ENCODE measurements at places on chromosomes 1 and 21.
A peak's percentile ranks its signal among the peaks of the same experiment; 100 is the strongest.

DNA sequence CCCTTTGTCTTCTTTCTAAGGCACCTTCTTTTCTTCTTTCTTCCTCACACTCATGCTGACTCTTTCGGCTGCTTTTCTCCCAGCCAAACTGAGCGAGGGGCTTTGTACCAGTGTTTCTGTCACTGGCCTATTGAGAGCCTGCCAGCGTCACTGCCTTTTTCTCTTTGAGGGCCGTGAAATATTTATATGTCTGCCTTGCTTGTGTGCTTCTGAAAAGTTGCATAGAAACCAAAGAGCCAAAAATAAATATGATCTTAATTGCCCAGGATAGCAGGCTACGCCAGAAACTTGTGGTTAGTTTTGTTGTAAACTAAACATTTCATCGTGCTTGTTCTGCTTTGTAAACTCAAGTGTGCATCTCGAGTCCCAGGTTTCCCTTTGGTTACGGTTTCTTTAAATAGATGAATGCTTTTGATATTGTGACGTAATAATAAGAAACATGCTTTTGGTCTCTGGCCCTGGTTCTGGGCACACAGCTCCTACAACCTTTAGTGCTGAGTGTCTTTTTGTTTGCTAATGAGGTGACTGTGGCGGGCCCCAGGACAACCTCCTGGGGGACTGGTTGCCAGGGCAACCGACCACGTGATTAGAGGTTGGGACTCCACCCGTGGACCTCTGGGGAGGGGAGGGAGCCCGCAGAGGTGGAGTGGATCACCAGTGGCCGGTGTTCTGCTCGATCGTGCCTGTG is 10.8 kb downstream of the SLC37A1 start:
- DNase-seq = peak; percentile 74

DNA sequence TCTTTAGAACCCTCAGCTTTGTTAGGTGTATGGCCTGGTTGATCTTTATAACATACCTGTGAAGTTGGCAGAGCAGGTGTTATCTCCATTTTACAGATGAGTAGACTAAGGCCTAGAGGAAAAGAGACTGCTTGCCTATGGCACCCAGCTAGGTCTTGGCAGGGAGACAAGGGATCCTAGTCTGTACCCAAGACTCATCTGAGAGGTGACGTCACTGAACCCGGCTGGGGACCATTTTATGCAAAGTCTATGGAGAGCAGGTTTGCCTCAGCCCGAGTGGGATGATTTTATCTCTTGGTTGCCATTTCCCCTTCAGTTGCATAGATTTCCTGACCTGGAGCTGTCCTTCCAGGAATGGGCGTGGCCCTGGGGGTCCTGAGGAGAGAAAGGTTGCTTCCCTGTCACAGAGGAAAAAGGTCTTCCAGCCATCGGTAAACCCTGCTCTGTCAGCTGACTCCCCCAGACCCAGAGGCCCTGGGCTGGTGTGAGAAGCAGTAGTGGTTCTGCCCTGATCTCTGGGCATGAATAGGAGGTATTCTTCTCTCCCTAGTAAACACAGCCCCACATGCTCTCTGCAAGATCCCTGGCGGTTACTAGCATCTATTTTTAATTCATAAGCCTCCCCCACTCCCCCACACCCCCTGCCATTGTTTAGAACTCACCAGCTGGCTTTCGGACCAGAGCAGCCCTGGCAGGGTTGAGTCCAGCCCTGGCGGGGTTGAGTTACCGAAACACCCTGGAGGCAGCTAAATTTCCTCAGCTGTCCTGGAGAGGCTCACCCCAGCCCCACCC is 19.6 kb downstream of the TMCC2 start:
- DNase-seq = no peak

- no peak for DNase-seq
Measured at GRCh38 chr1:180155182-180155682, 563 bp downstream of the QSOX1 start.

DNA sequence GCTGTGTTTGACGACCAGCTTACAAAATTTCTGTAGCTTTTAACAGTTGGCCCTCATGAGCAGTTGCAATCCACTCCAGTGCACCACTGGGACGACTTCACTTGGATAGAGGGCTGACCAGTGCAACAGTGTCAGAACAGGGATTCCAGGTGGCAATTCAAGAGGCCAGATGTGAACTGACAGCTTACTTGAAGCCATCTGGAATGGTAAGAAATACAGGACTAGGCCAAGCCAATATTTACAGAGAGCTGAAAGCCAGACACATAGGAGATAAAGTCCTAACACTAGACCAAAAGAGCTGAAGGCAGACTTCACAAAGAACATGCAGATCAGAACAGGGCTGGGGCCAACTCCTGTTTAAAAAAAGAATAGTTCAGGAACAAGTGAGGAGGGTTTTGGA is 93.5 kb upstream of the NFIA start:
- DNase-seq = no peak

GRCh38 chr1:112761714-112762480 is 46.8 kb upstream of the PPM1J start:
- no peak for DNase-seq

DNA sequence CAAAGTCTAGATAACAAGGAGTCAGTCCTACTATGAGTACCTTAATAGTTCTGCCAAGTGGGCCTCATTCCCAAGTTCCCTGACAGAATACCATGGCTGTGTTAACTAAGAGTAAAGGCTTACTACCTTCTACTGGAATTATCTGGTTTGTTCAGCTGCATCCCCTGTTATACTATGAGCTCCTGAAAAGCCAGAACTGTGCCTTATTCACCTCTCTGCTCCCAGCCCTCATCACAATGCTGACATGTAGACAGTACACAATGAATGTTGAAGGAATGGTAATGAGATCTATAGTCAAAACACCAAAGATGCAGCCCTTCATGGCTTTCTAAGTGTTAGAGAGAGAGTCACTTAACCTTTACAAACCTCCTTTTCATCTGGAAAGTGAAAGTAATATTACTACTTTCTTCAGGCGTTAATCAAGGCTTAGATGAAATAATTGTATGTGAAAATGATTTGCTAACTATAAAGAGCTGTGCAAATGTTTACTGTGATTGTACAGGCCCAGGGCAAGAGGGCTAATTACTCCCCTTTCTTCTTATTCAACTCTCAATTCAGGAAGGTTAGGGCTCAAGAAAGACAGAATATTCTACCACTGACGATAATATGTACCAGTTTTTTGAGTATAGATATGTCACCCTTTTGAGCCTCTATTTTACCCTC is 70.3 kb upstream of the MROH9 start:
- no peak for DNase-seq

GRCh38 chr1:228837032-228837431 is 101.8 kb downstream of the RHOU start:
- no peak for DNase-seq

DNA sequence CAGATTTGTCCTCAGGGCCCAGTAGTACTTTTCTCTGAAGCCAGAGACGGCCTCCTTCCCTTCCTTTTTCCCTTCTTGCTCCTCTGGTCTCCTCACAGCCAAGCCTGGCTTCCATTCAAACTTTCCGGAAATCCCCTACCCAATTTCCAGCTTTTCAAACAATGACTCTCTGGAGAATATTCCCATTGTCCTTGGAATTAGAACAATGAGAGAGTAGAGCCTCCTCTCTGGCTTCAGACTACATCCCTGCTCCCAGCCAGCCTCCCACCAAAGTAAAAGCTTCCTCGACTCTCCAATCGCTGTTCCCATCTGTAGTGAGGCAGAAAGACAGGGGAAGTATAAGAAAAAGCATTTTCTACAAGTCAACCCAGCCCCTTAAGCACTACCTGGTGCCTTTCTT is 77.7 kb upstream of the SOX13 start:
- no peak for DNase-seq

- no peak for DNase-seq
Measured at GRCh38 chr1:32885676-32886003, 651 bp upstream of the HPCA start.

- no peak for DNase-seq
Measured at GRCh38 chr1:42340093-42340492, 5.1 kb upstream of the FOXJ3 start.

DNA sequence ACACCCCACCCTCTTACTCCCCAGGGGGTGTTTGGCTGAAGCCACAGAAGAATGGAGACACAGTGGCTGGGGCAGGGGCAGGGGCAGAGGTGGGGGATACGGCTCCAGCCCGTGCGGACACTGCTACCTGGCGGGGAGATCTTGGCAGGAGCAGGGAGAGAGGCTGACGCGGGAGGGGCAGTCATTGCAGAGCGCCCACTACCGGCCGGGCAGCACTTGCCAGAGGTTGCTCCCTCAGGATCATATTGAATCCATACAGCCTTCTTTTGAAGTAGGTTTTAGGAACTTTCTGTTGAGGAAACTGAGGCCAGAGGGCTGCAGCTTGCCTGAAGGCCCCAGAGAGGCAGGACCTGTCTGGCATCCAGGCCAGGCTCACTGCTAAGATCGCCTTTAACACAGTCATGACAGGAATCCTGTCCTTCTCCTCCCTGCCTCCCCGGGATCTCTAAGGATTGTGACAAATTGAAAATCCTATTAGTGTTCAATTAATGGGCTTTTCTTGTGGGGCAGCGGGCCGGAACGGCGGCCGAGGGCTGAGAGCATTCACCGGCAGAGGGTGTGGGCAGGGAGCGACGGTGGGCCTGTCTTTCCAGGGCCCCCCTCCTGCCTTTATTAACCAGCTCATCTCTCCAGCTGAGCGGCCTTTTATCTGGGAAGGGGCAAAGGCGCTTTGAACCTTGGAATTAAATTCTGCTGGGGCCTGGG is 65.5 kb upstream of the WNT4 start:
- DNase-seq = no peak

DNA sequence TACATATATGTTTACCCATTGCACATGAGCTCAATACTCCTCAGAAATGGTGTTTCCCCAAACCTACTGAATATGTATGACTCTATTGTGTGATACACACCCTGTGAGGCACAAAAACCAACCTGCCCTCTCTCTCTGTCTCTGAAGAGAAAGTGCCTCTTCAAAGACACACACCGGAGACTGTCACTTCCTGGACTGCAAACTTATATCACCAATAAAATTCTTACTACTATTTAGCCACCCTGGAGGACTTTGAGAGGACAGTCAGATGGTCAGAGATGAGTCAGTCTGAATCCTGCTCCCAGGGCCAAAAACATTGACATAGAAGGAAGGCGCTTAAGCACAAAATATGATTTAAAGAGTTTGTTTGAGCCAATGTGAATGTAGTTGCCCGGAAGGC is 110.4 kb downstream of the PPIAL4G start:
- peak; percentile 35 for DNase-seq

DNA sequence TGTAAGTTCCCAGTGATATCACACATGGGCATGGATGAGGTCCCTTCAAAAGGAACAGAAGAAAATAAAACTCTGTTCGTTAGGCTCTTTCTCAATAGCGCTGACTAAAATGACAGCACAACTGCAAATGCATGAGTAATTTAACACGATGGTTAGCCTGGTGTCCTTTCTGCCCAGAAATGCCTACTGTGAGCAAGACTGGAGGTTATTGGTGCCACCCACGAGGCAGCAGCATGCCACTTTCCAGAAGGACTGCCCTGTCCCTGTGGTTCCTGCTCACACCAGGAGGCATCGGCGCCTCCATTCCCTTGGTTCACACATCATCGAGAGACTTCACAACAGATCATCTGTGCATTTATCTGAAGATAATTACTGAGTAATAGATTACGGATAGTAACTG is 26.2 kb downstream of the VPS26C start:
- no peak for DNase-seq

- DNase-seq = no peak
Measured at GRCh38 chr1:205301205-205301821, 20.2 kb downstream of the NUAK2 start.

- DNase-seq = no peak
Measured at GRCh38 chr1:156359973-156360372, 9.0 kb upstream of the RHBG start.

DNA sequence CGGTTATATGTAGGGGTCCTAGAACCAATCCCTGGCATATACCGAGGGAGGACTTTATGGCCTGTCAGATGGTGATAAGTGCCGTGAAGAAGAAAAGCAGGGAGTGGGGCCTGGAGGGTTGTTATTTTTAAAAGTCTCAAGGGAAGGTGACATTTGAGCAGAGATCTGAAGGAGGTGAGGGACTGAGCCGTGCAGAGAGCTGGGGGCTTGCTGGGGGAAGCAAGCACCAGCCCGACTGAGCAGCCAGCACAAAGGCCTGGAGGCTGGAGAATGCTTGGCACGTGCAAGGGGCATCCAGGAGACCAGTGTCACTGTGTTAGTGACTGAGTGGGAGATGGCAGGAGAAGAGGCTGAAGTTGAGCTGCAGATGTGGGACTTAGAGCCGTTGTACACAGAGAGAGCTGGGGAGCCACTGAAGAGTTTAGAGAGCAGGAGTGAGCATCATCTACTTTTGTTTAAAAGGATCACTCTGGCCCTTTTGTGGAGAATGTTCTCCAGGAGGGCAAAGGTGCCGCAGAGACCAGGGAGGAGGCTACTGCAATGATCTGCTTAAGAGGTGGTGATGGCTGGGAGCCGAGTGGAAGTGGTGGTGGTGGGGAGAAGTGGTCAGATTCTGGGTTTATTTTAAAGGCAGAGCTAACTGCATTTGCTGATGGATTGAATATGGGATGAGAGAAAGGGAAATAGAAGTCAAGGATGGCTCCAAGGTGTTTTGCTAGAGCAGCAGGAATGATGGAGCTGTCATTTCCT is 31.2 kb downstream of the PTPRU start:
- DNase-seq = no peak

DNA sequence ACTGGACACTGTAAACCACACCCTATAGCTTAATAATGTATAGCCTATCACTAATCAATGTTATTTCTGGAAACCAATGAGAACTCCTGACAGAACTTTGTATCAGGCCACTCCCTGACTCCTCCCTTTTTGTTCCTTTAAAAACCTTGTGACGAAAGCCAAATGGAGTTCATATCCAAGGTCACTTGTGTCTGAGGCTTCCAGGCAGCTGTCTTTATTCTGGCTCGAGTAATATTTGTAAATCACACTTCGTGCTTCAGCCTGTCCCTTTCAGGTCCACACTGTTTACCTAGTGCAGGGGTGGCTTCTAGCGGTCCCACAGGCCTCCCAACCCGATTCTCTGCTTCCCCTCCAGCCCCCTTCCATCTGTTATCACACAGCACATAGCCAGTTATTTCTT is 16.2 kb upstream of the CAPN9 start:
- DNase-seq = no peak

- no peak for DNase-seq
Measured at GRCh38 chr1:220529521-220530020, 1.6 kb downstream of the MARK1 start.

GRCh38 chr1:164575356-164575886 is 16.4 kb downstream of the PBX1 start:
- DNase-seq = no peak

DNA sequence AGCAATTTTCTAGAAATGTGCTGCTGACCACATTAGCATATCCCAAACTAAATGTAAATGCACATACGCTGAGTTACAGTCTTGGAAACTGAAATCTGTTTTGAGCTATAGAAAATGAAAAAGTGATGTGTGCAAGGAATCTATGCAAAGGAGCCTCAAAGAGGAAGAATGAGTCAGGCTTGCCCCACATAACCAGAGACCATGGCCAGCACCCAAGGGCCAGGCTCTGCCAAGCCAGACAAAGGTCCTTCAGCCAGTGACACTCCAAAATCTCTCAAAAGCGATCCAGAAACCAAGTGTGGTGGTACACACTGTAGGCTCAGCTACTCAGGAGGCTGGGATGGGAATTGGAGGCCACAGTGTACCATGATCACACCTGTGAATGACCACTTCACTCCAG is 195.2 kb downstream of the TOMM20 start:
- DNase-seq = peak; percentile 27
